ENCODE measurements at places on chromosomes 7 and 10.

DNA sequence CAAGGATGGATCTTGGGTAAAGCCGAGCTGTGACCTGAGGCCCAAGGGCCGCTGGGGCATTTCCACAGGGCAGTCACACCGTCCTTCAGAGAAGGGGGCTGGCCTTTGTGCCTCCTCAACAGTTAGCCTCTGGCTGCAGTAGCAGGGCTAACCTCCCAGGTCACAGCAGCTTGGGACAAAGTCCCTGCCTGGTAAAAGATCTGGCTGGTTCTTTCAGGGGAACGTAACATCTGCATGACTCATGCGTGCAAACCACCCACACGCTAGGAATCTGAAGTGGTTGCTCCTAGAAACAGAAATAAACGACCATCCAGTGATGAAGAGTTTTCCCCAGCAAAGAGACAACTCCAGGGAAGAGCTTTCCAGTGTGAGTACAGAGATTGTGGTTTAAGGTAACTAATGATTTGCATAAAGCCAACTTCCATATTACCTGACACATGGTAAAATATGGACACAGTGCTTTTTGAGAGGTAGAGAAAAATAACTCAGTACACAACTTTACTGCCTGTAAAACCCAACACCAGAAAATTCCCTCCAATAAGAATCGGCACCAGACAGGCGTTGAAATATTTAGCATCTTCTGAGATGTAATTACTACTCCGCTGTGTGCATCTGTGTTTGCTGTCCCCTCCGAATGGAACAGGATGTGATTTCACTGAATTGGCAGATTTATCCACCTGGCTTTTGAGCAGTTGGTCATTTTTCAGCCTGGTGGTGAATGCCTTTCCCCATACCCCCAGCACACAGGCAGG, 84.9 kb upstream of the ADRB1 start:
- DNase-seq: no peak

- DNase-seq: no peak
Observed at GRCh38 chr10:31728698-31729224, 199.9 kb downstream of the ARHGAP12 start.

DNA sequence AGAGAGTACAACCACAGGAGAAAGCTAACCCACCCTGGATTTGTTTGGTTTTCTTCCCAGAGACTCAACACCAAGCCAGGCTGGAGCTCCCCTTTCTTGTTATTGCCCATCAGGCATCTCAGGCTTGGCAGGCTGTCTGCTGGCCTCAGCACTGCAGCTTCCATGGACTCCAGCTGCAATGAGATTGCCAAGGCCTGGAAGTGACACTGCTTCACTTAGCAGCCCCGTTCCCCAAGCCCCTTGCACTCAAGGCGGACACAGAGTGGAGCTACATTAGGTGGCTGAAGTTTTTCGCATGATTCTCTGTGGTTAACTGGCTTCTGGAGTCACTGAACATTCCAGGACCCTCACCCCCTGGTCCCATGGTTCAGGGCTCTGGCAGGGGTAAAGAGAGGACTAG, 163.1 kb upstream of the GDF10 start:
- no peak for DNase-seq

DNA sequence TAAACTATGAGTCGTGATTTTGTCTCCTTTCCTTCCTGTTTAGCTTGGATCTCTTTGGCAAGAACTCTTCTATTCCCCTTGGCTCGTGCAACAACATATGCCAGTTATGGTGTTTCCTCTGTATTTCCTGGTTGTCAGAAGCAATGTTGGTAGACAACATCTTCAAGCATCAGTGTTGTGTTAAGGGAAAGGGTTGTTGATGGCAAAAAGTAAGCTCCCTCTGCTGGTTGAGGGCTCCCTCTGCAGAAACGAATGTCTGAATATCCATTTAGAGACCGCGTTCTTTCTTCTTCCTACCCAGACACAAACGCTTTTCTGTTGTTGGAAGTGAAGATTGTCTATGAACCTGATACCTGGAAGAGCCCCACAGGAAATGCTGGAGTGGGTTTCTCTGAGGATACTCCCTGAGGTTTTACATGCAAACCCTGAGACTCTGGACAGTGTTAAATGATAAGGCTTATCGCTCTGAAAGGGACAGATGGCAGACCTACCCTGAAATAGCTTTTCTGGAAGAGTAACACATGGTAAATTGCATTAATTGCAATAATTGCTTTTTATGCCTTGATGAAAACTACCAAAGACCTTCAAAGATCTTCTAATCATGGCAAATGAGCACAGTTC, 23.5 kb upstream of the C1QL3 start:
- no peak for DNase-seq

DNA sequence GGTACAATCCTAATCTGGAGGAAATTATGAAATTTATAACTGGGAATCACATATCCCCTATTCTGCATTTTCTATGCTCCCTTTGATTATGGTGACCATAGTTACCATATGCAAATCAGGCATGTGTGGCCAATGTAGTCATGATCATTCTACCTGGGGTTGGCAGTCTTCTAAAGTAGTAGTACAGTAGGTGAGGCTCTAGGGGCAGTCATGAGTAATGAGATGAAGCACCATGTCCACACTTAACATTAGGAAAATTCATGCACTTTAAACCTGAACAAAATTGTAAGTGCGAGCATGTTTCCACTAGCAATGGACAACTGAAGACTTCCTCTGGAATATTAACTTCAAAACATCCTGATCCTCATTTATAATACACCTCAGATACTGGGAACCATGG, 545.9 kb downstream of the SUGCT start:
- DNase-seq: no peak

DNA sequence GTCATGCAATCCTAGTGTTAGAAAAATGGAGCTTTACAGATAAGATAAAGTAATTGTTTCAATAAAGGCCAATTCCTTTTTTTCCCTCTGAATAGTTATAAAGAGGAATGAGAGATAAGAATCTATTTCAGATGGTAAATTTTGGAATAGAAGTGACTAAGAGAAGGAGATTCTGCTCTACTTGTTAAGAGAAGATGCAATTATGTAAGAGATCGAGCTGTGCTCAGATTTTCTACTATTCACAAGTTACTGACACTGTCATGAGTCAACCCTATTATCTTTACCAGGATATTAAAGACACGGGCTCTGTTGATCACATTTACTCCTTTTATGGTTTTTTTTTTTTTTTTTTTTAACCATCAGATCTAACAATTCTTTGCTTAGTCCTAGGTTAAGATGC, 511.3 kb downstream of the ARL4A start:
- DNase-seq: no peak

DNA sequence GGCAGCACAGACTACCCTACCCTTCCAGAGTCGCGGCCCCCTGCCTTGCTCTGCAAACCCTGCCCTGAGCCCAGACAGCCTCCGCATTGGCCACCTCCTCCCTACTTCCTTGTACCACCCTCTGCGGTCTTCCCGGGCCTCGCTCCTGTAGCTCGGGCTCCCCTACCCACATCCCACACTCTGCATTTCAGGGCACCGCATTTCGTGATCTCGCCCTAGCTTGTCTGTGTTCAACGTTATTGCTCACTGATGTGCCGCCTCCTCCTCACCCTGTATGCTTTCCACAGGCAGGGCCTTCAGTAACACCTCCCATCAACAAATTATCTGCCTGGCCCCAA, 6.6 kb downstream of the PDIA4 start:
- no peak for DNase-seq

- DNase-seq: no peak
Observed at GRCh38 chr7:69342154-69342884, 256.0 kb upstream of the AUTS2 start.

- DNase-seq: no peak
Observed at GRCh38 chr7:18531539-18531938, 36.0 kb downstream of the HDAC9 start.

- DNase-seq: no peak
Observed at GRCh38 chr7:14501436-14501835, 401.1 kb downstream of the DGKB start.

GRCh38 chr7:18306696-18307095, 188.9 kb upstream of the HDAC9 start:
- DNase-seq: no peak

- DNase-seq: no peak
Observed at GRCh38 chr10:28970231-28970630, 292.9 kb downstream of the BAMBI start.

DNA sequence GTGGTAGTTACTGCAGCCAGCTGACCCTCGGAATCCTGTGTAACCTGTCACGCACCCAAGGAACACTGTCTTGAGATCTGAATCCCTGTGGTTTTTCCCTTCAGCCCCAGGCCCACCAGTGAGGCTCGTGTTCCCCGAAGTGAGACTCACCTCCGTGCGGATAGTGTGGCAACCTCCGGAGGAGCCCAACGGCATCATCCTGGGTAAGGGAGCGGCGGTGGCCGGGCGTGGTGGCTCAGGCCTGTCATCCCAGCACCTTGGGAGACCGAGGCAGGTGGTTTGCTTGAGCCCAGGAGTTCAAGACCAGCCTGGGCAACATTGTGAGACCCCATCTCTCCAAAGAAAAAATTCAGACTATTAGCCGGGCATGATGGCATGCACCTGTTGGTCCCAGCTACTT, 549.9 kb upstream of the FOXK1 start:
- DNase-seq: no peak

DNA sequence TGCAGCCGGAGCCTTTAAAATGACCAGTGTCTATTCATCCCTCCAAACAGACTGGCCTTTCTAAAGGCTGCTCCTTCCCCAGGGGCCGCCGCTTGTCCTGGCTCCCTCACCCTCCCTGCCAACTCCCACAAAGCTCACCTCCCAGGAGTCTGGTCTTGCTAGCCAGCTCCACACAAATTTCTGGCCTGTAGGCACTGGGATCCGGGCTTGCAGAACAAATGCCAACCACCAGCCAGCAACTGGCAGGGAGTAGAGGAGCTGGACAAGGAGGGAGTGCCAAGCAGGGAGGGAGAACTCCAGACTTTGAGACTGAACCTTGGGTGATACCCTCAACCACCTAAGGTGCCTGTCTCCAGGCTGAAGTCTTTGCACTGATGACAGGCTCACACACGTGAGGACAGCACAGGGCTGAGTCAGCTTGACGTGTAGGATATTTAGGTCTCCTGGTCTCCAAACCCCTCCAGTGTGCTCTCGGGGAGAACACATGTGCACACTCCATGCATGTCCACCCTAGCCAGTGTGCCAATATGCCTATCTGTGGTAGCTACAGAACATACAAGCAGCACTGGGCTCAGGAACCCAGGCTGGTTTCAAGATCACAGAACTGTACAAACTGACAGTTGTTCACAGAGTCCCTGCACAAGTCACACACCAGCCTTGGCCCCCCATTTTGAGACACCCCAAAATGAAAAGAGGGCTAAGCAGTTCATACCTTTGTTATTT, 6.0 kb downstream of the PAX2 start:
- no peak for DNase-seq

GRCh38 chr10:6037422-6037821, 24.7 kb downstream of the IL2RA start:
- DNase-seq: no peak

GRCh38 chr10:96337106-96337505, 21.7 kb downstream of the OPALIN start:
- DNase-seq: no peak

DNA sequence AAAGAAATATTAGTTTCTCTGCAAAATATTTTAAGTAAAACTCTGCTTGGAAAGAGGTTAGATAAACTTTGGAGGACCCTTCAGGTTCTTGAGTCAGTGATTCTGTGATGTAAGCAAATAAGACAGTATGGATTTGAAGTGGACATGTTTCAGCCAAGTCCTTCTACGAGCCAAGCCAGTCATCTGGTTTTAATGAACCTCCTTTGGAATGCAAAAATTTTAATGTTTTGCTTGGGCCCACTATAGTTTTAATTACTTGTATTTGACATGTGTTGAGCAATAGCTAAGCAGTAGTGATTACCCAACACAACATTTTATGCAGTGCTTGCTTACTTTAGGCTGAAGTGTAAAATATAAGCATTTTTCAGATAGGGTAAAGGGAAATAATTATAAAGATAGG, 296.3 kb upstream of the SEMA3D start:
- no peak for DNase-seq

DNA sequence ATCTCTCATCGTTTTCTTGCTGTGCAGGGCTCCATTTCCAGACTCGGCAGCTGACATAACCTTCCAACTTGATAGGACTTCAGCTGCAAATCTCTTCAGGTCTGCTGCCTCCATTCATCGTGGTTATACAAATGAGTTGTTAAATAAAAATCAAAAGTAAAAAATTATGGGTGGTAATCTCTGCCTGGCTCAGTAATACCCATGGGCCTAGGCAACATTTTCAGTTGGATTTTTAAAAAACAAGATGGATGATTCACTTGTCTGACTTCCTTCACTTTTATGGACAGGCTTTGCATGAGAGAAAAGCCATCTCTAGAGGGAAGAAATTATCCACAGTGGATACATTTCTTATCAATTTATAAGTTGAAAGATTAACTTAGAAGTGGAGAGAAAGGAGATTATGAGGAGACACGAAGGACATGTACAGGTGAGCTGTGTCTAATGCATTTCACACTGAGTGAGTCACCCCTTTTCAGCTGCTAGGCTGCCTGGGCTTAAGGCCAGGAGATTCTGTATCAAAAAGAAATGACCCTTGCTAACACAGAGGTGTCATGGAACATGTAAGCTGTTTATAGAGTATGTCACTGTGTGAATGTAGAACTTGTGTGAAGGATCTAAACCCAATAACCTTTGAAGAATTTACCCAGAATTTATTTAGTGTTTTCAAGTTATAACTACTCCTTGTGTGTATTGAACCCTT, 495.1 kb downstream of the AUTS2 start:
- DNase-seq: no peak

DNA sequence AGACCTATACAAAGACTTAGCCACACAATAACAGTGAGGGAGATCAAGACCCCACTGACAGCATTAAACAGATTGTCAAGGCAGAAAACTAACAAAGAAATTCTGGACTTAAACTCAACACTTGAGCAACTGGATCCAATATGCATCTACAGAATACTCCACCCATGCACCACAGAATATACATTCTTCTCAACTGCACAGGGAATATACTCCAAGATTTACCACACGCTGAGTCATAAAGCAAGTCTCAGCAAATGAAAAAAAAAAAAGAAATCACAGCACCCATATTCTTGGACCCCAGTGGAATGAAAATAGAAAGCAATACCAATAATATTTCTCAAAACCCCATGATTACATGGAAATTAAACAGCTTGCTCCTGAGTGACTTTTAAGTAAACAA, 680.2 kb downstream of the PCDH15 start:
- no peak for DNase-seq

GRCh38 chr10:4688601-4689000, 137.4 kb upstream of the AKR1E2 start:
- no peak for DNase-seq

Measured in HL-60 (cell line).